ENCODE measurements at places on chromosomes 7 and 10.

DNA sequence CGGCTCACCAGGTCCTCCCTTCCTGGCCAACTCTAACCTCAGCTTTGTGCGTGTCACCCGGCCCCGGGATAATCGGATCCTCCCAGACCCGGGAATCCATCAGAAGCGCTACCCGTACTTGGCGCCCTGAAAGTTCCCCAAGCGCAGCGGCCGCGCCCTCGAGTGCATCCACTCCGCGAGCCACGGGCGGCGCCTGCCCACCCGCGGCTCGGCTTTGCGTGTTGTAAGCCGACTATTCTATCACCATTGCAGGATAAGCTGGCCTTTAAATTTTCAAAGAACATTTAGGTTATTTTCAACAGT, 35.7 kb upstream of the EBLN1 start:
- DNase-seq = no peak

- no peak for DNase-seq
These were observed 59.4 kb upstream of the MRLN start for GRCh38 chr10:59812519-59813122.

GRCh38 chr7:42012786-42013360, 224.1 kb downstream of the GLI3 start:
- DNase-seq = no peak

DNA sequence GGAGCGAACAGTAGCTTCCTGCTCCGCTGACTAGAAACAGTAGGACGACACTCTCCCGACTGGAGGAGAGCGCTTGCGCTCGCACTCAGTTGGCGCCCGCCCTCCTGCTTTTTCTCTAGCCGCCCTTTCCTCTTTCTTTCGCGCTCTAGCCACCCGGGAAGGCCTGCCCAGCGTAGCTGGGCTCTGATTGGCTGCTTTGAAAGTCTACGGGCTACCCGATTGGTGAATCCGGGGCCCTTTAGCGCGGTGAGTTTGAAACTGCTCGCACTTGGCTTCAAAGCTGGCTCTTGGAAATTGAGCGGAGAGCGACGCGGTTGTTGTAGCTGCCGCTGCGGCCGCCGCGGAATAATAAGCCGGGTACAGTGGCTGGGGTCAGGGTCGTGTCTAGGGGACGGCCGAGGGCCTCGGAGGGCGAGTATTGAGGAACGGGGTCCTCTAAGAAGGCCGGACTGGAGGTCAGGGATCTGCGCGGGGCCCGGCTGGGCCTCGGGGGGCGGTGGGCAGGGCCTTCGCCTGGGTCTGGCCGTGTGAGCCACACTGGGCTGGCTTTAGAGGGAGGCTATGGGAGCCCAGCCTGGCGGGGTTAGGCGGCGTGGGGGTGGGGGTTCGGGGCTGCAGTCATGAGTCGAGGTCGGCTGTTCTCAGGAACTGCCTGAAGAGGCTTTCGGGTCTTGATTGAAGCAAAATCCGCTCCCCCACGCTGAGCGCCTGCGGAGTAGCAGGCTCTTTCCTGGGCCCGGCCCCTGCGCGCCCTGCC, at the start of gene CDK1:
Gene CDK1 (plus strand): TSS at position 265 of the 757 bp plus-strand sequence. CDS start 1,688 bp downstream, outside the sequence.
- DNase-seq = peak; percentile 80

DNA sequence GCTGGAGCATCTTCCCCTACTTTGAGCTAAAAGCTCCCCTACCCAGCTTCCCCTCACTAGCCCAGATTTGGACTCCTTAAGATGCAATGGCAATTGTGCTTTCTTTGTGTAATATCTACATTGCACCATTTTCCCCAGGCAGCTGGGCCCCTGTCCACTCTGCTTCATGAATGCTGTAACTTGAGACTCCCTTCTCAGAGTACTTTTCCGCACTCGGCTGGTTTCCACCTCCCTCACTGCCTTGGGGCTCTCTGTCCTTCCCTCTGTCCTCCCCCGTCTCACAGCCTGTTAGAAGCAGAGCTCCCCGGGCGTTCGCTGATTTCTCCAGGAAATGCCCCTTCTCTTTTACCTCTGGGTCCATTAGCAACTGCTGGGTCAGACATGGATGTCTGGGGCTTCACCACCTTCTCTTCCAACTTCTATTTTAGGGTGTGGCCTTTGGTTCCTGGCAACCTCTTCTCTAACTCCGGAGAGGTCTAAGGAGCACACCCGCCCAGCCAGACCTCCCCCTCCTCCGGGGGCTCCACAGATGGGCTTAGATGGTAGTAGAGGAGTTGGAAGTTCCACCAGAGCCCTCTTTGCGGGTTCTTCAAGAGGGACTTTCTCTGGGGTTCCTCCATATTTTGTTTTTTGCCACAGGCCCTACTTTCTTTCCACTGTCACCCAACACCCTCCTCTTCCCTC, 2.9 kb upstream of the TMEM72 start:
- no peak for DNase-seq

GRCh38 chr7:83517035-83517700, 131.8 kb downstream of the SEMA3E start:
- DNase-seq = no peak

GRCh38 chr10:60428387-60428737, 38.7 kb upstream of the ANK3 start:
- DNase-seq = no peak

GRCh38 chr10:84366041-84366440, 37.7 kb downstream of the CCSER2 start:
- DNase-seq = no peak

- no peak for DNase-seq
These were observed 58.2 kb downstream of the ENTPD1 start for GRCh38 chr10:95814011-95814727.

GRCh38 chr10:60572511-60573194, 183.0 kb upstream of the ANK3 start:
- no peak for DNase-seq

- DNase-seq = no peak
These were observed 84.0 kb upstream of the C1GALT1 start for GRCh38 chr7:7098280-7098818.

- no peak for DNase-seq
These were observed 30.5 kb upstream of the FBXW4 start for GRCh38 chr10:101725296-101726114.

DNA sequence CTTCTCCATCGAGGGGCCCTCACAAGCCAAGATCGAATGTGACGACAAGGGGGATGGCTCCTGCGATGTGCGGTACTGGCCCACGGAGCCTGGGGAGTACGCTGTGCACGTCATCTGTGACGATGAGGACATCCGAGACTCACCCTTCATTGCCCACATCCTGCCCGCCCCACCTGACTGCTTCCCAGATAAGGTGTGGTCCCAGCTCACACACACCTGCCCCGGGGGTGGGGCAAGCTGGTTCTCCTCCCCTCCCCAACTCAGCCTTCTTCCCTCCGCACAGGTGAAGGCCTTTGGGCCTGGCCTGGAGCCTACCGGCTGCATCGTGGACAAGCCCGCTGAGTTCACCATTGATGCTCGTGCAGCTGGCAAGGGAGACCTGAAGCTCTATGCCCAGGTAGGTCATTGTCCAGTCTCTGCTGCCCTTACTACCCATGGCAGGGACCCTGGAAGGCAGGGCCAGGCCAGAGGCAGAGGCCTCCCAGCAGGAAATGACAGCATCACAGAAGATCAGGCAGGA, 11.0 kb downstream of the FLNC start:
- DNase-seq = no peak

DNA sequence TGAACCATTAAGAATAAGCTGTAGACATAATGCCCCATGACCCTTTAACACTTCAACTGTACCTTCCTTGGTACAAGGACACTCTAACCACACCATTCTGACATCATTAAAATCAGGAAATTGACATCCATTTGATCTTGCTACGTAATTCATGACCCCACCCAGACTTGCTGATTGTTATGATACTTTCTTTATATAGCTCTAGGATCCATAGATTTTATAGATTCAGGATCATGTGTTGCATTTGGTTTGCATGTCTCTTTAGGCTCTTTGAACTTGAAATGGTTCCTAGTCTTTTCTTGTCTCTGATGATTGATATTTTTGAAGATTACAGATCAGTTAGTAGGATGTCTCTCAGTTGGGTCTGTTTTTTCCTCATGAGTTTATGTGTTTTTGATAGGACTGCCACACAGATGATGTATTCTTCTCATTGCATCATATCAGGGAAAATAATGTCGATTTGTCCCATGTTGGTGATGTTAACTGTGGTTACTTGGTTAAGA, 13.5 kb downstream of the CCM2 start:
- no peak for DNase-seq

DNA sequence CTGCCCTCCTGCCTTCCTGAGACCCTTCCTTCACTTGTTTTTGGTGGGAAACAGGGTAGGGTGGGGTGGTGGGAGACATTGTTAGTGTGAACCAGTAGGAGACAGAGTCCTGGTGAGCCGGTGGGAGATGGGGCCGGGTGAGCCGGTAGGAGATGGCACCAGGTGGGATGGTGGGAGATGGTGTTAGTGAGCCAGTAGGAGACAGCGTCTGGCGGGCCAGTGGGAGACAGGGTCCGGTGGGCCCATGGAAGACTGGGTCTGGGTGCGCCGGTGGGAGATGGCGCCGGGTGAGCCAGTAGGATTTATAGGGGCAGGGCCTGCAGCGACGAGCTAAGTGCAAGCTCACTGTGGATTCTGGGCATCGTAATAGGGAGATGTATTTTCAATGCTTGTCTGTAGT, 116.8 kb downstream of the TRRAP start:
- DNase-seq = no peak

DNA sequence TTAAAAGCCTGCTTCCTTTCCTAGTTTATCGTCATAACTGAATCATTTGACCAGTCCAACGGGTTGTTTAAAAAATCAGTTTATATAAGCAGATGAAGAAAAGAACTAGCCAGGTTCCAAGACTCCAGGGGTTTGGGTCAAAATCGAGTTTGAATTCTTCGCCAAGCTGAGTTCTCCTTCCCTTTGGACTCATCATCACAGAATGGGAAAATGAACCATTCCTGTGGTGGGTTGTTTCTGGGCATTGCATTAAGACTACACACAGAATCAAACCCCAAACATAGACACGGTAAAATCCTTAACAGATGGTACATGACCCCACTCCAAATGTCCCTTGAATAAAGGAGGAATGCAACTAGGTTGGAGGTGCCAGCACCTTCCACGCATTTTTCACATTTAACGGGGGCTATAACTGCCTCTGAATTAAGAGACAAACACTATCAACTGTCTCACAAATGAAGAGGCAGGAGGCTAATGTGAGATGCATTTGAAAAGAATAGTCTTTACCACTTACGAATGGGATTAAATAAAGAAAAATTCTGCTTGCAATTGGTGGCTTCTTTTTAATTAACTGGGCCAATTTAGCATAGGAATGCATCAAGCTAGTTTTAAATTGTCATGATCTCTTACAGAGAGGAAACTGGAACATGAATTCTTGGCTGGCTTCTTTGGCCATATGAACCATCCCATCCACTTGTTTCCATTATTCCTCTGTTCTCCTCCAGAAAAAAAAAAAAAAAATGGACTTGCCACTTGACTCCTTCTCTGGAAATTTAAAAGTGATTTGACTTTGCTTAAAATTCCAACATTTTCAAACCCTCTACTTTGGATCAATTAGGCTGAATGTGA, 61.1 kb downstream of the CHST15 start:
- DNase-seq = no peak

- DNase-seq = no peak
These were observed 588 bp downstream of the CYREN start for GRCh38 chr7:135169964-135170273.

DNA sequence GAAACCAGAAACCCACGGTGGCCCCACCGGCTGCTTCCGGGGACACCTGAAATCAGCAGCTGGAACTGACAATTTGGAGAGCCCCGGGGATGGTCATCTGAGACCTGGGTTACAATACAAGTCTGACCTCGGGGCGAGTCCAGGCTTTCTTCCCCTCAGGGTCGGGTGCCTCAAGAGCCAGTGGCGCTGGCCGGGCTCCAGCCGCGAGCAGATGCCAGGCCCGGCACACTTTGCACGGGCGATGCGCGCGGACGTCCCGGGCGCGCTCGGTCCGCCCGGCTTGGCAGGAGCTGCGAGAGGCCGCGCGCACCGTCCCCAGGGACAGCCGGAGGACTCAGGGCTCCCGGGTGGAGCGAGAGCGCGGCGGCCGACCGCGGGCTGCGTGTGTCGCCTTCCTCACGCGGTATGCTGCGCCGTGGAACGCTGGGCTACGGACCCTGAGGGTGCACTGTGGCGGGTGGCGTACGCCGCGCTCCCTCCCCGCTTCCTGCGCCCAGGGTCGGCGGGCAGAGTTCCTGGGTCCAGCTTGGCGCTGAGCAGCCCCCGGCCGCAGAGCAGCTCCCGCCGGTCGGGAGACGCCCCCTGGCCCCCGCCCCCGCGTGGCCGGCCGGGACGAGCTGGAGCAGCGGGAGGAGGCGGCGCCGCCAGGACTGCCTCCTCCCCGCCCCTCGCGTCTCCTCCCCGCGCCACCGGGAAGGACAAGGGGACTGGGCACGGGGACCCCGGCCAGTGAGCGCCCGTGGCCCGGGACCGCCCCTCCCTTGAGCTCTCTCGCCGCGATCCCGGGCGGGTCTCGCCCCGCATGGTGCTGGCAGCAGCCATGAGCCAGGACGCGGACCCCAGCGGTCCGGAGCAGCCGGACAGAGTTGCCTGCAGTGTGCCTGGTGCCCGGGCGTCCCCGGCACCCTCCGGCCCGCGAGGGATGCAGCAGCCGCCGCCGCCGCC, at the start of gene RBM20:
Gene RBM20 (plus strand): TSS at position 684 of the 945 bp plus-strand sequence. CDS start 119 bp downstream, at position 803.
- DNase-seq = no peak

DNA sequence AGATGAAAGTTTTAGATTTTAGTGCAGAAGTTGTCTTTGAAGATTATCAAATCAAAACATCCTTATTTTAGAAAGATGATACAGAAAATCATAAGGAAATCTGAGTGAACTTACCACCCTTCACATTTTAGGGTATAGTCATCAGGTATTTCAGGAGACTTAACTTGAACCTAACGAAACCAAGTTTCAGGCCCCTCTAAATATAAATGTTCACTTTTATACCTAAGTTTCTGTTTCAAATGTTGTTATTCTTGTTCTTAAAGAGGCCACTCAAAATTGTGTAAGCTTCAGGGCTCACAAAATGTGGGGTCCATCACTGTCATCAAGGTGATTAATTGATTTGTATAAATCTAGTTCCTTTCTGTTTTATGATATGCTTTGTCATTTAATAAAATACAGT, 216.2 kb downstream of the KIAA1217 start:
- DNase-seq = no peak

GRCh38 chr10:16481052-16481728, 40.5 kb downstream of the C1QL3 start:
- no peak for DNase-seq

- no peak for DNase-seq
These were observed 25.9 kb downstream of the TNKS2 start for GRCh38 chr10:91824076-91824475.

DNA sequence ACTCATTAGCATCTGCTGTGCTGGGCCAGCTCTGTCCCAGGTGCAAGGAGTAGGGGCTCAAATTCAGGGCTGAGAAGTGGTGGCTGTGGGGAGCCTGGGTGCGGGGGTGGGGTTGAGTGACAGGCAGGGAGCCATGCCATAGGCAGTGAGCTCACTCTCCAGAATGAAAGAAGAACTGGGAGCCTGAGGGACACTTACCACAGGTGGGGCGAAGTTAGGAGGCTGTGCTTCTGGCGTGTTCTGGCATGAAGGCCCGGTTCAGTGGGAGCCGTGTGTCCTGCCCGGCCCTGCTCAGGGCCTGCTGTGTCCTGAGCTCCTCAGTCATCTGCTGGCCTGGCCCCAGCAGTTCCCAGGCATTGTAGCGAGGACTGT, 62.5 kb downstream of the MKI67 start:
- DNase-seq = no peak

GRCh38 chr7:121531175-121532070, 135.3 kb upstream of the FAM3C start:
- no peak for DNase-seq

Data from NCI-H2029 treated with DMSO at 0.1 percent for 48 hours (cell line).